Panc1 (cell line): ENCODE measurements at places on chromosomes 3 and 15. TPM values are rescaled to one million over a fixed set of nuclear protein-coding genes. Genes with fewer than 3 reads are reported as not detected.

The RASGRP1 gene
- total RNA-seq: 0.51 TPM

The FGF12 gene
- 0.51 TPM for total RNA-seq

The OR5K2 gene
- not detected for total RNA-seq

The CORO2B gene
- total RNA-seq: 0.36 TPM

The TGM4 gene
- 0.46 TPM for total RNA-seq

The TRAT1 gene
- total RNA-seq: 0.21 TPM

The C2CD4A gene
- total RNA-seq: 0.15 TPM

The ENTPD3 gene
- not detected for total RNA-seq
